ENCODE measurements at places on chromosomes 13 and 19.

DNA sequence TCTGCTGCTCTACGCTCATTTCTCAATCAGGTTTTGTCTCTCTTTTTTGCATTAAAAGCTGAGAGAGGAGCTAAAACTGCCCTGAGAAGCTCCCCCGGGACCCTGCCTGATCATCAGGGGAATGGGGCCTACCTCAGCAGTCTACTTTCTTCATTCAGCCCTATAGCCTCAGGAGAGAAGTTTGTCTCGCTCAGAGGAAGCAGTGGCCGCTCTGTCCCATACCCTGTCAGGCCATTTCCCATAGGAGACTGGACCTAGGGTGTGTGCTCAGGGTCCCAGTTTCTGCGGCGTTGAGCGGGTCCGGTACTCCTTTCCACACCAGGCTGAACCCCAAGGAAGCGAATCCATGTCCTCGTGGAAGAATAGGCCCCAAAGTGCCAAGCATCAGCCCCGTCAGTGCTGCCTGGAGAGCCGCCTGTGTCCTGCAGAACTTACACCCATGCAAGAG lies 21.7 kb downstream of the UBE2L5 start:
- no peak for DNase-seq

GRCh38 chr19:32458500-32459123 lies 53.0 kb downstream of the DPY19L3 start:
- no peak for DNase-seq

- no peak for DNase-seq
Observed at GRCh38 chr19:44846455-44847143, 502 bp downstream of the NECTIN2 start.

DNA sequence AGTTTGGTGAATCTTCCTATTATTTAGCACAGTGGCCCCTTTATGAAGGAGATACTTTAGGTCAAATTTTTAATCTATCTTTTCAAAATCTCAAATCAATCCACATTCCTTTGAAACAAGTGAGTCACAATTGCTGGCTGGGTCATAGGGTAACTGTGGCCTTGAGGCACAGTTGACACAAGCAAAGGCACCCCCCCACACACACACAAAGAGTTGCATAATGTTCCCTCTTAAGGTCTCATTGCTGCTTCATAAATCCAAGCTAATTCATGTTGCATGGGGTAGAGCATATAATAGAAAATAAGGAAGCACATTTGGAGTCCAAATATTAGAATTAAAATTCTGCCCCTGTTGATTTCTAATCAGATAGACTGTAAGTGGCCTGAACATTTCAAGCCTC lies 171.5 kb downstream of the DLEU7 start:
- no peak for DNase-seq

DNA sequence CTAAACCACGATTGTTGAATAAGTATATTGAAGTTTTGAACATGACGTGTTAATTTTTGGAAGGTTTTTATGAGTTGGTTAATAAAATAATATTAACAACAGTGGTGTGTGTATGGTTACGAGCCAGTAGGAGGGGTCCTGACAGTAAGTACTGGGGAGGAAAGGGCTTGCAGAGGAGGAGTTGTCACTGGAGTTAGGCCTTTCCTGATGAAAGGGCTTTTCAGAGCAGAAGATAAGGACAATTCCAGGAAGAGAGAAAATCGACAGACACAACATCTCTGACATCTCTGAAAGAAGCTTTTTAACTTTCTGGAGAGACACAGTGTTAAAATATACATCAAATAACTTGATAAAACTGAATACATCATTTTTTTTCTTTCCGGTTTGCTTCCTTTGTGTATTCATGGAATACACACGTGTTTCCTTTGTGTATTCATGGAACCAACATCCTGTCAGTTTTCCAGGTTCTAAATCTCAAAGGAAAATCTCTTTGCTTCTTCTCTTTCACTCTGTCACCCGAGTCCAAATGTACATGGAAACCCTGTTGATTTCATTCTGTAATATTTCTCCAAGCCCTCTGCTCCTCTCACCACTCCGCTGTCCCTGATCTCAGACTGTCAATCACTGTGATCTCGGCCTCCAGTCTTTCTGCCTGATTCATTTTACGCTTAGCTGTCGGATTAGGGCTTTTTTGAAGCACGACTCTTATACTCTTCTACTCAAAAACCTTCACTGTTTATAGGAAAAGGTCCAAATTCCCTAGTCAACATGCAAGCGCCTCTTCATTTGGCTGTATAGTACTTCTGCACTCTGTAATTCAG lies 374.4 kb downstream of the DLEU7 start:
- DNase-seq: no peak

- DNase-seq: no peak
Observed at GRCh38 chr19:44812142-44812718, 3.3 kb downstream of the BCAM start.

DNA sequence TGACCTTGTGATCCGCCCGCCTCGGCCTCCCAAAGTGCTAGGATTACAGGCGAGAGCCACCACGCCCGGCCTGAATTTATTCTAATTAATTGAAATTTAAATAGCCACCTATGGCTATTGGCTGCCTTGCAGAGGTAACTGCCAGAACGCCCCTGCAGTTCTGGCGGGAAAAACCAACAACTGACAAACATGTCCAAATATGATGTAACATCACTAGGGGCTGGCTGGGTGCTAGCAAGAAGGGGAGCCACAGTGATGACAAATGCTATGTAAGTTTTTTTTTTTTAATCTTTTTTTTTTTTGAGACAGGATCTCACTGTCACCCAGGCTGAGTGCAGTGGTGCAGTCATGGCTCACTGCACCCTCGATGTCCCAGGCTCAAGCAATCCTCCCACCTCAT lies 12.9 kb downstream of the ZSWIM9 start:
- DNase-seq: no peak

- no peak for DNase-seq
Observed at GRCh38 chr13:108877300-108877699, 247.9 kb downstream of the MYO16 start.

- DNase-seq: no peak
Observed at GRCh38 chr19:16850133-16850532, 20.9 kb downstream of the SIN3B start.

DNA sequence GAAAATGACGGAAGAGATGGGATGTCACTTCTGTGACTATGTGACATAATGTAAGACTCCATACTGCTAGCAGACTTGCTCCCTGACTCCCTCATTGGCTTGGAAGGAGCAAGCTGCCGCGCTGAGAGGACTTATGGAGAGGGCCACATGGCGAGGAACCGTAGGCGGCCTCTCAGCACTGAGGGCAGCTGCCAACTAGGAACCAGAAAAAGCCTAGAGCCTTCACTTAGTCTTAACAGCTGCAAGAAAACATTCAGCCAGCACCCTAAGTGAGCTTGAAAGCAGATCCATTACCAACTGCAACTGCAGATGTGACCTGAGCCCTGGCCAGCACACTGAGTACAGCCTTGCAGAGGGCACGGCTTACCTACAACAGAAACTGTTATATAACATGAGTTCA lies 33.9 kb downstream of the USP12 start:
- DNase-seq: no peak

GRCh38 chr13:43388282-43389034 lies 365.1 kb downstream of the DNAJC15 start:
- DNase-seq: no peak

GRCh38 chr19:23916991-23917390 lies 2.3 kb downstream of the ZNF726 start:
- no peak for DNase-seq

DNA sequence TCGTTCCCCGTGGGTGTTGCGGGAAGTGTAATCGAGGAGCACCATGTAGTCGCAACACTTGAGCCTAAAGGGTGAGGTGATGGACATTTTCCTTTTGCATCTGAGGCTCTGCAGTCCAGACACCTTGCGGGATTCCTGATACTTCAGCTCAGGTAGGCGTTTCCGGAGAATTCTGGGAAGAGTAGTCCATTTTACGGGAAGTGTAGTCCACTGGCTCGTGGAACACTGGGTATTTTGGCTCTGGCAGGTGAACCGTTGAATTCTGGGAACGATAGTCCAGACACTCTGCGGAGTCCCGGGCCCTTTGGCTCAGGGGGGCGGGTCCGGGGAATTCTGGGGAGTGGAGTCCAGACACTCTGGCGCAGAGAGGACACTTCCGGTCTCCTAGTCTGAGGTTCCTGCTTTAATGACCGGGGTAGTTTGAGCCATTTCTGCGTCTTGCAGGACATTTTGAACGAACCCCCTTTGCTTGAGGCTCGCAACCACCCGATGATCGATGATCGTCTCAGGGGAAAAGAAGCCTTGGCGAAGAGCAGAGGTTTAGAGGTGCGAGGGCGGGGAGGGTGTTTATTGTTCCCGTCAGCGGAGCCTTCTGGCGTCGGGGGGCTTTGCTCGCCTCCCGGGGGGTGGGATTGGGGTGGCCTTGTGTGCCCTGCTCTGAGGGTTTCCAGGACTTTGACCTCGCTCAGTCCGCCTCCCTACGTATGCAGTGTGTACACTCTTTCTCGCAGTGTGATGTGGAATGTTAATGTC lies at the start of gene ZNF223:
TSS of gene ZNF223 (plus strand) at position 387 of the 753 bp plus-strand sequence. CDS start 3,141 bp downstream, outside the sequence.
- DNase-seq: peak; percentile 66

DNA sequence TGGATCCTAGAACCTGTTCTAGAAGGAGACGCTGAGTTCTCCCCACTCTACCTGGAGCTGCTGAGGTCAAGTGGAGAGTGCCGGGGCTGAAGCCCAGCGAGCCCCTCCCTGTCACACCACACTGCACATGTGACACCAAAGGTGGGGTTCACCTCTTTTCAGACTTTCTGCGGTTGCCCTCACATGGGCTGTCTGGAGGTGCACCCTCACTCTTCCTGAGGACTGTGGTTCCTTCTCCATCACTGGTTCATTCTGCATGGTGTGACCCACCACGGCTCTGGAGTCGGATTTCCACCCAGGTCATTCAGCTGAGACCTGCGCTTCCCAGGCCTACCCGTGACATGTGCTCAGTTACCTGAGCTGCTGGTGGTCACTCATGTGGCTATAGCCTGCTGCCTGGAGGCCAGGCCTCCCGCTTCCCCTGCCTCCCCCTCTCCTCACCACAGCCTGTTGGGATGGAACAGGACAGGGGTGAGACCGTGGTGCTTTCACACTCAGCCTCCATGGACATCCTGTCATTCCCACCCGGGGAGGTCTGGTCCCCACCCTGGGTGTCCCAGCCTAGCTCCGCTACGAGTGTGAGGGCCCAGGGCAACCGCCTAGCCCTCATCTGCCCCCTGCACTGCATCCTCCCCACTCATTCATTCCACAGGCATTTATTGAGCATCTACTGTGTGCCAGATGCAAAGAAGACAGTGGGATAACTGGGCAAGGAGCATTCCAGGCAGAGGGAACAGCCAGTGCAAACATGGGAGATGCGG lies 605 bp upstream of the A1BG start:
- DNase-seq: no peak

DNA sequence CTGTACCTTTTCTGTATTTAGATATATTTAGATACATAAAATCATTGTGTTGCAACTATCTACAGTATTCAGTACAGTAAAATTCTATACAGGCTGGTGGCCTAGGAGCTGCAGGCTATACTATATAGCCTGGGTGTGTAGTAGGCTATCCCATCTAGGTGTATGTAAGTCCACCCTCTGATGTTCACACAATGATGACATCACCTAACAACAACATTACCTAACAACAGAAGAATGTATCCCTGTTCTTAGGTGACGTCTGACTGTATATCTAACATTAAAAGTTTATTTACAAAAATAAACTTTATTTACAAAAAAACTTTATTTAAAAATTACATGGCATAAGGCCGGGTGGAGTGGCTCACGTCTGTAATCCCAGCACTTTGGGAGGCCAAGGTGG lies 28.3 kb upstream of the ZFP30 start:
- no peak for DNase-seq

DNA sequence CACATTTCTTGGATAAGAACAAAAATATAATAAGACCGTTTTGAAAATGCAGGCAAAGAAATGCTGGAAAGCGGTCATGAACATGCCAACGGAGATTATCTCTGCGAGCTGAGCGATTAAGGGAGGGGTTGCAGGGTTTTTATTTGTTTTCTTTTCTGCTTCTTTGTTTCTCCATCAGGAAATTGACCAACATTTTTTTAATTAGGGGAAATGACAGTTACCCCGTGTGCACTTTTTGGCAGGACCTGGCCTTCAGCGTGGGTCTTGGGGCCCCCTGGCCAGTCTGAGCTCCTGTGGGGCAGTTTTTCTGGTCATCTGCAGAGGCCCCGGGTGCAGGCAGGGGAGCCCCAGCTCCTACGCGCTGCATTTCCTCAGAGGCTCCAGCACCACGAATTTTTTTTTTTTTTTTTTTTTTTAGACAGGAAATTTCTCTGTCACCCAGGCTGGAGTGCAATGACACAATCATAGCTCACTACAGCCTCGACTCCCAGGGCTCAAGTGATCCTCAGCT lies 31.3 kb upstream of the HOMER3 start:
- DNase-seq: no peak
